Stimulated activated CD8-positive, alpha-beta memory T cell treated with anti-CD3 and anti-CD28 coated beads, Interleukin-2, amount 100 ng/mL, for 1 hour (primary cell): ENCODE measurements at places on chromosomes 5 and 9.

DNA sequence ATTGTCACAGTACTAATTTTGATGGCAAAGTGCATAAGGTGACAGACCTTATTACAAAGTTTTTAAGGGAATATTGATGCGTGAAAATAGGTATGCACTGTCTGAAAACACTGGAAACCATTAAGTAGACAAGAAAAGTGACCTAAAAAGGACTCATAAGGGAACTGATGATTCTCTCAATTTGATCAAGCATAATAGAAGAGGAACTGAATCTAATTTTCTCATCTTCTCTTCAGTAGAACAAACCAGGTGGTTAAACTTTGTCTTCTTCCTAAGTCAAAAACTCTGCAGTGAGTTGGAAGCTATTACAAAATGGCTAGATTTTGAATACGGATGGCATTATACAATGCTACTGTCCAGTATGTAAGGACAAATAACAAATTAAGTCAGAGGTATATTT is 53.4 kb downstream of the RNF145 start:
- no peak for DNase-seq

- no peak for DNase-seq
Measured at GRCh38 chr9:38326122-38326521, 66.4 kb upstream of the ALDH1B1 start.

DNA sequence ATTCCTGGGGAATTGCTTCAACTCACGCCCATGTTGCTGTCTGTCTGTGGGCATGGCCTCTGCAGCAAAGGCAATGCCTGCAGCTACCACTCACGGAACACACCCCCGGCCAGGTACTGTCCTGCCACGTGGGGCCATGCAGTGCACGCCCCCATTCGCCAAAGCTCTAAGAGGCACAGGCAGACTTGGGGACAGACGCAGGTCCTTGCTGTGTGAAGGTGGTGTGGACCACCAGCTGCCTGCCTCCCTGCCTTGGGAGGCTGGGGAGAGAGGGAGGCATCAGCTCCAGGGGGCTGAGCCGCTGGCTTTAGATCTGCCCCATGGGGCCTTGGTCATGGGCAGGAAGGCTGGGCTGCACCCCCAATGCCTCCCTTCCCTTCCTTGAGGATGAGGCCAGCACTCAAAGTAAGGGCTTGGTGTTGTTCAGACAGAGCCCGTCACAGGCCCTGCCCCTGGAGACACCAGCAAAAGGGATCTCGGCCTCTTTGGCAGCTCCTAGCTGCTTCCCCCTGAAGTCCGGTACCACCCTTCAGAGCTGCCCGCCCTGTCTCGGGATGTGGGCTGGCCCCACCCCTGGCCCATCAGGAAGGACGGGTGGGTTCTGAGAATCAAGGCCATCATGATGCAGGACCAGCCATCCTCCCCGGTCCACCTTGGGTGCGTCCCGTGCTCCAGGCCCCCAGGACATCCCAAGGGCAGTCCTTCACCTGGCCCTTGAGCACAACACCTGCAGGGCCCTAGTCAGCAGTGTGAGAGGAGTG is 2.3 kb downstream of the GRIN1 start:
- DNase-seq: no peak

DNA sequence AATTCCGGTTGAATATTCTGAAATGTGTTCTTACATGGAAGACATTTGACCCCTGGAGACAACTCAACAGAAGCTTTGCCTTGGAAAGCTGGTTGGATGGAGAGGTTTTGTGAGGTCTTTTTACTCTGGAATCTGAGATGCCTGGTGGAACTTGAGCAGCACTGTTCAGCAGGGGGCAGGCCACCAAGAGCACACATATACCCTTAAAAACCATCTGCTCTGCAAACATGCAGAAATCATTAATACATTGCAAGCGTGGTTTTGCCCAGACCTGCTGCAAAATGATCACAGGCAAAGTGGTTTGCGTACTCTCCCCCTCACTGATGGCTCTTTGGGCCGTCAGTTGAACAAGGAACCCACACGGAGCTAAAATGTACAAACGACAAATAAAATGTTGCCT is 32.8 kb upstream of the DAP start:
- no peak for DNase-seq

DNA sequence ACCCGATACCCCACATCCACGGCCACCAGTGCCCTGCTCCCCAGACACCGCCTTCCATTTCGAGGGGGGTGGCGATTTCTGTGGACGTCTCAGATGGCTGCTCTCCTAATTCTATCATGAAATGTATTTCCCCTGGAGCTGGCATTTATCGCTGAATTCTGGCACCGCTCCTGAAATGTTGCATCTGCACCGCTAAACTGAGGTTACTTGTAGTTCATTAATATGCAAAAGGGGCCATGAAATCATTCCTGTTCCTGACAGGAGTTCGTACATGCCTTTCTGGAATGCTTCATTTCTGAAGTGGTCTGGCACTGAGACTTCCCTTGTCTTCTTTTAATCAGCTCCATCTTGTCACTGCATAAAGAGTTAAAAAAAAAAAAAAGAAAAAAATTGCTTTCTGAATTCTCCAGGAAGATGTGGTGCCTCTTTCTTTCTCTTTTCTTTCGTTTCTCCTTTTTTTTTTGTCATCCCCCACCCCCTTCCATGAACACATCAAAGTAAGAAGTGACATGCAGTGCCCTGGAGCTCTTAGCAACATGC is 97.7 kb upstream of the SMARCA2 start:
- no peak for DNase-seq

GRCh38 chr5:88854769-88855168 is 28.2 kb downstream of the MEF2C start:
- DNase-seq: no peak

- DNase-seq: no peak
Measured at GRCh38 chr5:176994460-176995121, 12.0 kb downstream of the UIMC1 start.

DNA sequence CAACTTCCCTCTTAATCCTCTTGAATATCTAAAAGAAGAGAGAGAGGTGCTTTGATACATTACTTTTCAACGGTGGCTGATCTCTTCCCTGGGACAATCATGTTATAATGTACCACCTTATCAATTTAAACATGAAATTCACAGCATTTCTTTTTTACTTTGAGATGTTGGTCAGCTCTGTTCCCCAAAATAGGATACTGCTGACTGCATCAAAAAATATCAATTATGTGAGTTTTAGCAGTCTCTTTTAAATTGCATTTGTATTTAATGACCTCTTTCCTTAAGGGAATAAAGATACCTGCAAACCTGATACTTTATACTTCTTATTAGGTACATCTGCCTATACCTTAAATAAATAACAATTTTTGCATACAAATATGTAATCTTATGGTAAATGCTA is 58.4 kb upstream of the MARCHF11 start:
- DNase-seq: no peak

GRCh38 chr5:126846344-126846743 is 69.4 kb downstream of the LMNB1 start:
- DNase-seq: no peak

GRCh38 chr5:135222171-135222681 is 176.8 kb downstream of the MACROH2A1 start:
- no peak for DNase-seq

GRCh38 chr9:93673839-93674334 is 97.5 kb downstream of the PHF2 start:
- no peak for DNase-seq

DNA sequence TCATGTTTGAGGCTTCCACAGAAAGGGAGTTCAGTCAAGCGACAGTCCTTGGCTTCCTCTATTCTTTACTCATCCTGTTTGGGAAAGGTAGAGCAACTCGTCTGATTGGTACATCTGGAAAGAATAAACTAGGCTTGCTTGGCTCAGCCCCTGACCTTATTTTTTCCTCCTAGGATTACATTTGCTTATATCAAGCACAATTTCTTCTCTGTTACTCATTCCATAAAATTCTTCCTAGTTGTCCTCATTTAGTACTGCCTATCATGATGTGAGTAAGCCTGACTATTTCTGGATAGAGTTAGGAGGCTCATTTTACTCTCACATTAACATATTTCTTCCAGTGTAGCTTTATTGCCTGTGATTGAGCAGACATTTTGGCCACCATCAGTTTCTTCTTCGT is 10.9 kb upstream of the CARNMT1 start:
- DNase-seq: no peak

DNA sequence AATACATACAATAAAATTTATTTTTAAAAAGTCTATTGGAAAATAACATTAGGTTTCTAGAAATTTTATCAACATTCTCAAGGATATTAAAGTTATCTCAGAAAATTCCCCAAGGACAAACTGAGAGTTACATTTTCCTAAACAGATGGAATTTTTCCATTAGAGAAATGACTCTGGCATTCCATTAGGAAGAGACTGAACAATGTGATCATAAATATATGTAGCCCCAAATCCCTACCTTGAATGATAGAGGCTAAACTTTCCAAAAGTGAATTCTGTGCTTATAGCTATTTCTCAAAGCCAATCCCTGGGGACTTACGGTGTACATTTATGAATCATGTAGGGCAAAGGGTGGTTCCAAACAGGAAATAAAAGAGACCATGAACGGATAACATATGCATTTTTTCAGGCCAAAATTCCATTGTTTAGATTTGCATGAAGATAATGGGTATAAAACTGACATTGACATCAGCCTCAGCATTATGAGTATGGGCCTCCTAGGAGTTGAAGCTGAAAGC is 1181.0 kb upstream of the DMAC1 start:
- no peak for DNase-seq

DNA sequence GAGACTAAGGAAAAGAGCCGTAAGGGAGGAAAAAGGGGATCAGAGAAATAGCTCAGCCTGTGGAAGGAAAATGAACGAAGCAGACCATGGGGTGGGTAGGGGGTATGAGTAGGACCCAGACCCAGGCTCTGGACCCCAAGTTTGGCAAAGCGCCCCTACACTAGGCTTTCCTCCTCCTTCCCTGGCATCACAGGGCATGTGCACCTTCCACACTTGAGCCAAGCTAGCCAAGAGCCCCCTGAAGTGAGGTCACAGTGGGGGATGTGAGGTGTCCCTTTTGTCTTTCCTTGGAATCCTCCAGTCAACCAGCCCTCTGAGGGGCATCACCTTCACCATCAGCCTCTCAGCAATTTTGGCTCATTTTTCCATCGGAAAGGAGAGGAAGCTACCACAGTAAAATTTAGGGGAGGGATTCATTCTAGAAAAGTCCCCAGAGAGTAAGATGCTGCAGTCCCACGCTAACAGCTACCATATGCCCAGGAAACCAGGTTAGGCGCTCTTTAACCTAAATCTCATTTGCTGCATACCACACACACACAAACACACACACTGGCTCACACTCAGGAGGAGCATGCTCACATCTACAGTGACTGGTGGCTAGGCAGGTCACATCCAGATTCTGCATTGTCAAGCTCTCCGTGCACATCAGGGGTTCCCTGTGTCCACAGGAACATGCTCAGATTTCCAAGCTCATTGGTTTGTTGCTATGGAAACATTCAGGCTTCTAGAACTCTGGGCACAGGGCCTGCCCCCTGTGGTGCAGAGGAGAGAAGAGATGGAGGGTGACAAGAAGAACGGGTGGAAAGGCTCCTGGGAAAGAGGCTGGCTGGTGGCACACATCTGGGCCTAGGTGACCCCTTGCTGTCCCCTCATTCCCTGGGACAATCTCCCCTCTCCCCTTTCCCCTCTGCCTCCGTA is 9.9 kb downstream of the REEP2 start:
- DNase-seq: no peak

GRCh38 chr5:145025775-145026174 is 809.4 kb downstream of the PRELID2 start:
- no peak for DNase-seq

GRCh38 chr5:15074651-15075050 is 203.1 kb upstream of the ANKH start:
- no peak for DNase-seq

DNA sequence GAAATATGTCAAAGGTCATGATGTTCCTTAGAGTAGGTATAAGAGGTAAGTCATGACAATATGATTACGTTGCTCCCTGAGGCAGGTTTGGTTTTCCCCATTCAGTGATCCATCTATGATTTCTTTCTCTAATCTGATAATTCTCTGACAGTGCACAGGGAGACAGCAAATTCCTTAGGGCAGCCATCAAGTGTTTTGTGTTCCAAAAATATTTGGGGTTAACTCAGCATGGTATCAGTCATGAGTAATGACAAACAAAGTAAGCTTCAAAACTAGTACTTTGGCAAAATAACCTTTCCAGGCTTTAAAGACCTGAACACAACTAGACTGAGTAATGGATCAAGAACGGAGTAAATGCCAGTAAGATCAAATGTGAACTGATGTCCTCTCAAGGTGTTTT is 55.3 kb upstream of the SPATA31E1 start:
- DNase-seq: no peak

- no peak for DNase-seq
Measured at GRCh38 chr5:21085791-21086190, 1097.8 kb upstream of the CDH18 start.

GRCh38 chr5:127934791-127935256 is 148.7 kb upstream of the SLC12A2 start:
- DNase-seq: no peak

- DNase-seq: no peak
Measured at GRCh38 chr9:101387871-101388506, 3.2 kb upstream of the BAAT start.

DNA sequence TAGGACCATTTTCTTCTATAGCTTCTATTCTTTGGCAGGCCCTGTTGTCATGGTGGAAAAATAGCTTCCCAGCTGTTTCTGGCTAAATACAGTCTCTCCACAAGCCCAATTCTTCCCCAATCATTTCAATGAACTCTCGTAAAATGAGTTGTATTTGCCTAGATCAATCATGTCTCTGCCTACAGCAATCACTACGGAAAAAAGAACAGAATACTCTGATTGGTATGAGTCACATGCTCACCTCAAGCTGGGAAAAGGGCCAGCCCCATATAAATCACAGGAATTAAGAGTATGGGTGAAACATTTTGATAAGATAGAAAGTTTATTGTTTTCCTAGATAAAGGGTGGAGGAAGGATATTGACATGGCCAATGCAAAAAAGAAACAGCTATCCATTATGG is 711.4 kb downstream of the EFNA5 start:
- DNase-seq: no peak

- DNase-seq: no peak
Measured at GRCh38 chr5:32496104-32496503, 51.6 kb upstream of the ZFR start.

DNA sequence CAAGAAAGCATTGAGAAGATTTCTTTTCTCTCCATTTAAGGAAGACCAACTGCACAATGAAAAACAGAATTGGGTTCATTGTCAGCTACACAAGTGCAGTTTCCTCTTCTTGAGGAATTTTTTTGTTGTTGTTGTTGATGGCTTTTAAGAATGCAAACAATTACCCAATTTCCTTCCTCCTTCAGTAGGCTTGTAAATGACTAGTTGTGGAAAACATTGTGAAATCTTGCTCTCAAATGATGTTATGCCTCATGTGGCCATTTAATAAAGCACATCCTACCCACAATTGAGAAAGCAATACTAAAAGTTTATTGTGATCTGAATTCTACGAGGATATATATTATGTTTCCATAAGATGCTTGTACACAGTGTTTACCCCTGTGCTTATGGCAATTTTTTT is 171.6 kb downstream of the FAM174A start:
- no peak for DNase-seq
